ENCODE measurements at places on chromosomes 6 and 20.

GRCh38 chr20:63767456-63767855 lies 27.9 kb downstream of the SLC2A4RG start:
- no peak for DNase-seq

- no peak for DNase-seq
Observed at GRCh38 chr20:52801628-52802006, 170.5 kb upstream of the TSHZ2 start.

GRCh38 chr20:38759106-38759505 lies 10.8 kb downstream of the ACTR5 start:
- DNase-seq, result no peak

- DNase-seq, result no peak
Observed at GRCh38 chr6:159913375-159913774, 22.6 kb downstream of the MAS1 start.

DNA sequence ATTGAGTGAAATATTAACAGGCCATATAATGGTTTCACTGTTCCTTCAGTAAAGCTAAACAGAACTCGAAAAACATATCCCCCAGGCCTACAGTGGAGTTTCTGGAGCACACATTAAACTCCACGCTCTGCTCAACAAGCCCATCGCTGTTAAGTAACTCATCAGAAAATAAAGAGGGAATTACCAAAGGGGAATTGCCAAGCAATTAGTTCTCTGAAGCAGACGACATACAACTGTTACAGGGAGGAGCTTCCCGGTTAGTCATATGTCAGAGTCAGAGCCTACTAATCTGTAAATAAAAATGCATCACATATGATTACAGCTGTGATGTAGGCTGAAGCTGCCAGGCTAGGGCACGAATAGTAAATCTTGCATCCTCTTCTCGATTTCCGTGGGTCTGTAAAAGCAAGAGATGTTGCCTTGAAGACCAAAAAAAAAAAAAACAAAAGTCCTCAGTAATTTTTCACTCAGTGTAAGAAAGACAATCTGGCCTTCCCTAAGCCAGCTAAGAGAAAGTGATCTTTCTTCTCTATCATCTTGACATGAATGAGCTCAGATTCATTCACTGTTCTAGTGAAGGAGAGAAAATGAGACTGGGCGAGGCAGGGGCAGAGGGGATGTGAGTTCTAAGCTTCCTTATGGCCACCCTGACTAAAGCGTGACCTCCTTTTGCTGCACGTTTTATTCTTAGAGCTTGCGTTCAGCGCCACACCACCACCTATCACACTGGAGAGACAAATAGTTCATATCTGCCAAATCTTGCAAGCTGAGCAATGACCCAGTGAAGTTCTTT lies 13.8 kb downstream of the ATXN1 start:
- DNase-seq, result no peak

- DNase-seq, result no peak
Observed at GRCh38 chr6:102742754-102743356, 1349.3 kb downstream of the GRIK2 start.

DNA sequence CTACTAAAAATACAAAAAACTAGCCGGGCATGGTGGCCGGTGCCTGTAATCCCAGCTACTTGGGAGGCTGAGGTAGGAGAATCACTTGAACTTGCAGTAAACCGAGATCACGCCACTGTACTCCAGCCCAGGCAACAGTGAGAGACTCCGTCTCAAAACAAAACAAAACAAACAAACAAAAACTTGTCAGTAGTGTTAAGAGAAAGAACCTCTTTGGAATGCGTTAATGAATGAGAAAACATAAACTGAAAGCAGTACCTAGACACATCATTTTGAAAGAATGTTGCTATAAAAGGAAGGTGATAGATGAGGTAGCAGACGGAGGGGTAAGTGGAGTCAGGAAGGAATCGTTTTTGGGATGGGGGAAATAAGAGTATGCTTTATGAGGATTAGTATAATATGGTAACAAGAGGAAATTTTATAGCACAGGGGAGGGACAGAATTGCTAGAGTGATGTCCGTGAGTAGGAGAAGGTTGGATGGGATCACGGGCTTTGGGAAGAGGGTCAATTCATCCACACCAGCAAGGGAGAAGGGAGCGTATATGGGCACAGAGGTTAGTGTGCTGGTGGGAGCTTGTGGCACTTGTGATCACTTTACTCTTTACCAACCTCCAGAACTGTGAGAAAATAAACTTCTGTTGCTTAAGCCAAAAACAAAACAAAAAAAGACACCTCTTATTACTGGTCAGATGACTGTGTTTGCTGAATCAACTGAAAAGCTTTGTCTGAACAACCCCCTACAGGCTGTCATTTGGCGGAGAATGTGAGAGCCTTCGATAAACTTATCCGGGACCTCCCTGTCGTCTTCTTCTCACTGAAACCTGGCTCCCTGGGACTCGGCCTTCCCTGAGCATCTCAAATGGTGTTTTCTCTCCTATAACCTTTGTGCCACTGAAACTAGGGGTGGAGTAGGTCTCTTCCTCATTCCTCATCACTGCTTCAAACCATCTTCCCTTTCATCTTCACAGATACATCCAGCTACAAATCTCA lies 48.9 kb upstream of the TFAP2A start:
- DNase-seq, result no peak

- DNase-seq, result no peak
Observed at GRCh38 chr6:163679753-163680152, 265.2 kb downstream of the QKI start.

DNA sequence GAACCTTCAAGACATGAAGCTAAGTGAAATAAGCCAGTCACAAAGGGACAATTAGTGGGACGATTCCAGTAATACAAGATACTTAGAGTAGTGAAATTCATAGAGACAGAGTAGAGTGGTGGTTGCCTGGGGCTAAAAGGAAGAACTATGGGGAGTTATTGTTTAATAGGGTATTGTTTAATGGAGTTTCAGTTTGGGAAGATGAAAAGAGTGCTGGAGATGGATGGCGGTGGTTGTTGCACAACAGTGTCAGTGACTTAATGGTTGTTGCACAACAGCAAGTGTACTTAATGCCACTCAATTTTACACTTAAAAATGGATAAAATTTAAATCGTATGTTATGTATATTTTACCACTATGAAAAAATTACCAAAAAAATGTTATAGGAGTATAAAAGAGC lies 209.7 kb upstream of the TENT5A start:
- no peak for DNase-seq

DNA sequence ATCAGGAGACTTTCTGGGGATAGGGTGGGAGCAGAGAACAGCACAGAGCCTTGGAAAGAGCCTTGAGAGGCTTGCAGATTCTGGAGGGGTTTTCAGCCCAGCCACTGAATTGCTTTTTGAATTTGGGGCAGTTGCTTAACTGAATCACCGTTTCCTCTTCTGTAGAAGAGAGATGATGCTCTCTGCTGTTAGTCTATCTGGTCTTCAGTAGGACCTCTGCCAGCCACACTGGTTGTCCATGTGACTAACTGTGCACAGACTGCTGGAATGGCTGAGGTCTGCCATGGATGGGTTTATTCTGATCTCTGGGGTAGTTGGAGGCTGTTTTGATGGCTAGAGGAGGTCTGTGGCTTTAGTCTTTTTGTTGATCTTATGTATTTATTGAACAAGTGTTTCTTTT lies 21.4 kb upstream of the PRDM1 start:
- no peak for DNase-seq

DNA sequence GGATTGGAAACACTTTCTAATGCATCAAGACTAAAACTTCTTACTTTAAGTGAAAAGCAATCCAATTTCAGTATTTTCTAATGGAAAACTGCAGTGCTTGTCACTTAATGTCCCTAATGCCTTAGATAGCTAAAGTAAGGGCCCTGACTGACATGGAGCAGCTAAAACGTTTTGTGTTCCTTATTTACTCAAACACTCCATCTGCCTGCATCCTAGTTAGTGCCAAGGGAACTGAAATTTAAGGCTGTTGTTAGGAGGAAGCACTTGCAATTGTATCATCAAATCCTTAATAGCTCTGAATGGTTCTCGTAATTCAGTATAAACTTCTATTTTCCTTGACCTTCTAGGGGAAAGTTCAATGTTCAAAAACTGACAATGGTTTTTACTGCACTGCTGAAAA lies 127.4 kb downstream of the GJA10 start:
- DNase-seq, result no peak

DNA sequence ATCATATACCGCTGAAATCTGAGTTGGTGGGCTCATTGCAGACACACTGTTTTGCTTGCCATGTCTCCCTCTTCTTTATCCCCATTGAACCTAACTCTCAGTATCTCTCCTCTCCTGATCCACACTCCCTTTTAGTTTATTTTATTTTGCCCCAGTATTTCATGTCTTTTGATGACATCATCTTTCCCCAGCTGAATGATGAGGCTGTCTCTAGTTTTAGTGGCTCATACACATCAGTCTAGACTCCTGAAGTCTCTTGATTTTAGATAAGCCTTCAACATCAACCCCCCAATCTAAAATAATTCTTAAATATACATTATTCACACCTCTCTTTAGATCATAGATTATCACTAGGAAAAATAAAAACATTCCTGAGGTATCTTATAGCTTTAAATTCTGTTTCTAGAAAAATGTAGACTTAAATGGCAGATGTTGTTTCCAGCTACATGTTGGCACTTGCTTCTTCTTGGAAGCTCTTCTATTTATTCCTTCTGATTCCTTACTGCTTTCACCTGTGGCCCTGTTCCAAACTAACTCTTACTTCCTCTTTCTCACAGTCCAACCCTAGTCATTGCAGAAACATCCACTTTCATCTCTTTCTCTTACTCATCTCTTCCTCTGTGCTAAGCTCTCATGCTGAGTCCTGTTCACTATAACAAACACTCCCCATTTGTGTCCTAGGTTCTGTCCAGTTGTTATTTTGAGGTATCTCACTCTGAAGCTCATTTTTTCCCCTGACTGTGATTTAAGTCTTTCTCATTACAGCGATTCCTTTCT lies 191.9 kb upstream of the SLC35B3 start:
- DNase-seq, result no peak

DNA sequence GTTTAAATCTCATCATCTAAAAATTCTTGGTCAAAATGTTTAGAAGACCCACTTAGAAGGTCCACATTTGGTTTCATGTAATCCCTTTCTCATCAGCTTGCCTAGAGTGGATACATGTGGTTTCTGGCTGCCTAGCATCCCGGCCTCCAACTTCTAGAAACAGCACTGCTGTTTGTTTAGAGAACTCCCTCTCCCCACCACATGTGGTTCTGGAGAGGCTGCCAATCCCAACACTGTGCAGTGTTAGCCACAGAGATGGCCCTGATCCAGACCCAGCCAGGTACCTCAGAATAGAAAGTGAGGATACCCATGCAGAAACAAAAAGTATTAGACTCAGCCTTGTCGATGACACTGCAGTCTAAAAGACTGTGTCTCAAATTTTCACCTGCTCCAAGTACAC lies 241.8 kb downstream of the BCKDHB start:
- no peak for DNase-seq

DNA sequence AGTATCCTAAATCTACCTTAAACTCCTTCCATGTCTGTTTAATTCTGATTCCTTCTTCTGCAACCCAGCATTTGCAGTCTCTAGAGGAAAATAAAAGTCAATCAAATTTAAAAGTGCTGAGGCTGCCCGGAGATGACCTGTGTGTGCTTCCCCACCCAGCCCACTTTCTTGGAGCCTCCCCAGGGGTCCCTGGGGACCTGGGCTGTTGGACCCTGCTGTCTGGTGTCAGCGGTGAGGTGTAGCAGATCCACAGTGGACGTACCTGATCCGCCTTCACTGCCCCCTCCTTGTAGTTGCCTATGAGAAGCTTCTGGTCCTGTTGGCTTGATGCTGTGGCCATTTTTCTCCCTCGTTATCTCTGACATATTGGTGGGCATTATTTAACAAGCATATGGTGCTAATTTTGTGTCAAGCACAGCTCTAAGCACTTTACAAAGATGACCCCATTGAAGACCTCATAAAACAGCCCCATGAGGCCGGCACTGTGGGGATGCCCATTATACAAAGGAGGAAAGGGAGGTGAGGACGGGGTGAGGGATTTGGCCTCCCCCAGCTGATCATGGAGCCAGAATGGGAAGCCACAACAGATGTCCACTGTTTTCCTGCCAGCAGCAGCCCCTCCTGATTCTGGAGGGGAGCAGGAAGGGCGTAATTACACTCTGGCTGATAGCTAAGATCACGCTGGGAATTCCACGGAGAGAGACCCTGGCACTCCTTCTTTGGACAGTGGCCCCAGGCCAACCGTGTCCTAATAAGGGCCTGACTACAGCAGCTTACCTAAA lies 628.2 kb downstream of the CDH26 start:
- DNase-seq, result no peak

GRCh38 chr6:97687916-97688315 lies 404.9 kb upstream of the MMS22L start:
- DNase-seq, result no peak

GRCh38 chr20:50655311-50655880 lies 35.9 kb downstream of the RIPOR3 start:
- no peak for DNase-seq

DNA sequence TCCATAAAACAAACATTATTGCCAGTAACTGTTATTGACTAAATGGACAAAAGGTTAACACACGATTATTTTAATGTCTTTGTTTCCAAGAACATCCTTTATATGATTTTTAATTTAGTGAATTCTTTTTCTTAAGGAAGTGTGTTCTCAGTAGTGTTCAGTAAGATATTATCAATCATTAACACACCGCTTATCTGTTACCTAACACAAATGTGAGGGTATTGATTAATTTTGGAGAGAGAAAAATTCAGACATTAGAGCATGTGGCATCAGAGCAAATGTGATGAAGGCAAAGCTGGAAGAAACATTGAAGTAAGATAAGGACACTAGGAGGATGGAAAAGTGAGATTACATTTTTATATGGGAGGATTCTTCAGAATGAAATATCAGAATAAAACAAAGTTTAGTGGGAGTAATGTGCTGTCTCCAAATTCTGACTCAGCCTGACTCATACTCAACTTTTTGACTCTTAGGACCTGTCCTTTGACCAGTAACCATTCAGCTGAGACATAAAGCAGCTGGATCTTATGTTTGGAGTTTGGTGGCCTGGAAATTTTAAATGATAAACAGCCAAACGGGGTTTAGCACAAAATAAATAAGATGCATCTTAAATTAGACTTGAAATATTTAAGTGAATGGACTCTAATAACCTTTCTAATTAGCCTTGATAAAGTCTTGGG lies 348.6 kb downstream of the CD109 start:
- DNase-seq, result no peak

- DNase-seq, result no peak
Observed at GRCh38 chr6:125165256-125165655, 11.7 kb downstream of the TPD52L1 start.

All from activated gamma-delta T cell treated with anti-CD3 and anti-CD28 coated beads, Interleukin-2, amount 50 U/mL, for 16 hours (primary cell).